ENCODE measurements at places on chromosomes 2 and 18.

DNA sequence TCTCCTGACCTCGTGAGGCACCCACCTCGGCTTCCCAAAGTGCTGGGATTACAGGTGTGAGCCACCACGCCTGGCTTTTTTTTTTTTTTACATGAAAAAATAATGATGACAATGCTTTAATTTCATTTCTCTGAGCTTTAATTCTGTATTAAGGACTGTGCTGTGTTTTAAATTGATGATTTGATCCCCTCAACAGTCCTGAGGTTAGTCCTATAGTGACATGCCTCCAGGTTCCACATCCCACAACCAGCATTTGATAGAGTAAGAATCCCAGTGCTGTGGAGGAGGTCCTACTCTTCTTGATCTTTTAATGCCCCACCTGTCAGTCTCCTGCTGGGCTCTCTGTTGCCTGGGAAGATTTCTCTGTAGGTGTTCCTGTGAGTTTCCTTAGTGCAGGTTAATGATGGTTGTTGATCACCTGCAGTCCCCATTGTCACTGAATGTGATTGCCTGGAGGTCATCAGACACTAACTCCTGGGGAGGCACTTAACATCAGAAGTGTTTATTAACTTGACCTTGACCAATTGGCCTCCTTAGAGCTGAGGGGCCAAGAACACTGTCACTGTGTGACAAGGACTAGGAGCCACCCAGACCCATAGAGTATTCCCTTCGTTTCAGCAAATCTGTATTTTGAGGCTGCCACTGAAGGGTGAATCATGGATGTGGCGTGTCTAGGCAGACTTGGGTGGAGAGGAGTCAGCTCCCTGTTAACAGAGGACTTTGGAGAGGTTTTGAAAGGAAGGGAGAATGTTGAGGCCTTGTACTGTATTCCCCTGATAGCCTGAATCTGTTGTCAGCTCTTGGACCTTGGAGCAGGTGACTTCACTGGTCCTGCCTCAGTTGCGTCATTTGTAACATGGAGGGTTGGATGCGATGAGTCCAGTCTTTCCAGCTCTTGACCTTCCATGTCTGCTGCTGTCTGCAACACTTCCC, 11.5 kb downstream of the ASAP2 start:
- no peak for DNase-seq

DNA sequence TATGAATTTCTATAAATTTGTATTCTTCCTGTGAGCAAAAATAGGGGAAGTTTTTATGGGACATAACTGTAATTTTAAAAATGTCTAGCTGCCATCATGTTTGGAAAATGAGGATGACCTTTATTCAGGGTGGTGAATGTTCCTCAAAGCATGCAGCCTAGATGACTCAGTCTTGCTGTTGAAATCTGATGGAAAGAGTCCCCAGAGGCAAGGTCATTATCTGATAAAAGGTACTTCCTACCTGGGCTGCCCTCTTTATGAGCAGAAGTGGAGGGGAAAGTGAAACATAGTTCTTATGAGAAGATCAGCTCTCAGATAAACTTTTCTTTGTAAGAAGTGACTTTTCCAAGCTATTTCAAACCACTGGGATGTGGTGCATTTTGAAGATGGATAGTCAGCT, 1144.7 kb upstream of the PIK3C3 start:
- DNase-seq, result no peak

GRCh38 chr2:196515051-196515450, 124.5 kb upstream of the CCDC150 start:
- DNase-seq, result no peak

- DNase-seq, result no peak
Observed at GRCh38 chr2:174337337-174338146, 2.8 kb downstream of the SP9 start.

GRCh38 chr2:119223521-119224390, at the start of gene STEAP3:
TSS of gene STEAP3 (plus strand) at chr2:119223834. CDS start at chr2:119231013, 7,179 bp downstream.
- no peak for DNase-seq

GRCh38 chr2:191150600-191151330, at the start of gene STAT4:
TSS of gene STAT4 (minus strand) at chr2:191150994. CDS start at chr2:191148203, 2,791 bp downstream.
- peak; percentile 60 for DNase-seq

DNA sequence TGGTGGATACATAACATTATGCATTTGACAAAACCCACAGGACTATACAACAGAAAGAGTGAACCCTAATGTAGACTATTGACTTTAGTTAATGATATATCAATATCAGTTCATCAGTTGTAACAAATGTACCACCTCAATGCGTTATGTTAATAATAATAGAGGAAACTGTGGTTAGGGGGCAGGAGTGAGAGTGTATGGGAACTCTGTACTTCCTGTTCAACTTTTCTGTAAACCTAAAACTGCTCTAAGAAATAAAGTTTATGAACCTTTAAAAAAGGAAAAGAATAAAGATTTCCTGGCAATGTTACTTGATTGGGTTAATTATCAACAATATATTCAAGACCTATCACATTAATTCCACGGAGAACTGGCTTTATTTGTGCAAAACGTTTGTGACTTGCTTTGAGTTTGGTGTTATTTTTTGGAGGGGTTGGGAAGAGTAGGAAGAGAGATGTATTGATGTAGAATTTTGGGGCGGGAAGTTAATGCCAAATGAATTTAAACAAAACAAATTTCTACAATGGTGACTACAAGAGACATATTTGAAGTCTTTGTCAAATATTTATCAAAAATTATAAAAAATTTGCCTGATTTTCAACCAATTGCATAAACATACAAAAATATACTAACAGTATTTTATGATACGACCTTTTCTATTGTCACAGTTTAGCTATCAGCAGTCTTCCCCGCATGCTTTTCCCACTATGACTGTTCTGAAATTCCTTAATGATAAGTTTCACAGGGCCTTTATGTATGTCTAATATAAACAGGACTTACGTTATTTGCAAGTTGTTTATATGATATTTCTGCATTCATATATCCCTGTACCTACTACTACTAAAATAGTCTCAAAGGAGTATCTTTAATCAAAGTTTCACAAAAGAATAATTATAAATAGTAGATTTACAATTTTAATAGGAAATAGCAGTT, 2.1 kb upstream of the RTN4 start:
- DNase-seq, result no peak
